ENCODE measurements at places on chromosomes 1 and 21.

GRCh38 chr1:67171574-67171955 is 5.3 kb downstream of the IL23R start:
- DNase-seq = no peak

DNA sequence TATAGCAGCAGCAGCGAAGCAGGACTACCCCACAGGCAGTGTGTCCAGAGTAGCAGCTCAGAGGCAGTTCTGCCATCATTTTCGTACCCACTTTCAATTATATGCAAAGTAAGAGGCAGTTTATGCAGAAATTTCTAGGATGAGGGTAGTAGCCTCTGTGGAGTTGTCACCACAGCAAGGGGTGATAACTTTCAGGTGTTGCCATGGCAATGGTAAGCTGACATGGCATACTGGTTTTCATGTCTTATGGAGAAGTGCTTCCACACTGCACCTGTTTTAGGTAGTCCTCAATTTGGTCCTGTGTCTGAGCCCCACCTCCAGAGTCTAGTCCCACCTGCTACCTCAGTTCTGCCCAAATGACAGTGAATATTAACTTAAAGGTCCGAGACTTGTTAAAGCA is 133.3 kb upstream of the SYT6 start:
- DNase-seq = no peak

DNA sequence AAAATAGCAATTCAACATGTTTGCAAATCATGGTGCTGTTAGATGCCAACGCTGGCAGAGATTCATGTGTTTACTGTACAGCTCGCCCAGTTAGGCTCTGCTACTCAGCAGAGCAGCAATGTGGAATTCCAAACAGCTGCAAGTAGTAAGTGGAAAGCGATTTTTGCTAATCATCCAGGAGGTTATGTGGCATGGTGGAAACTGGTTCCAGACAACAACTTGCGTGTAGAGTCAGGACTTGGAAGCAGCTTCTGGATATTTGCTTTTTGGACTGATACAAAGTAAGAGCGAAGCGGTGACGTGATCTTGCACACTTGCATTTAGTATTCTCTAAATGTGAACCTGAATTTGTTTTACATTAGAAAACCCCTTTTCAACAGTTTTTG is 27.1 kb upstream of the HHAT start:
- DNase-seq = no peak

- DNase-seq = peak; percentile 25
These were observed 21.9 kb downstream of the USP48 start for GRCh38 chr1:21761052-21761451.

GRCh38 chr1:209672705-209673630 is 2.2 kb upstream of the G0S2 start:
- DNase-seq = peak; percentile 71

- no peak for DNase-seq
These were observed 85.3 kb downstream of the SPAG17 start for GRCh38 chr1:118099686-118100085.

GRCh38 chr1:94643819-94644218 is 102.3 kb upstream of the F3 start:
- DNase-seq = no peak

GRCh38 chr21:45515241-45516061 is 26.8 kb downstream of the SLC19A1 start:
- DNase-seq = no peak

Data from HL-60 (cell line).